Effector memory CD8-positive, alpha-beta T cell (primary cell): ENCODE measurements at places on chromosomes 4 and X.
A peak's percentile ranks its signal among the peaks of the same experiment; 100 is the strongest.

DNA sequence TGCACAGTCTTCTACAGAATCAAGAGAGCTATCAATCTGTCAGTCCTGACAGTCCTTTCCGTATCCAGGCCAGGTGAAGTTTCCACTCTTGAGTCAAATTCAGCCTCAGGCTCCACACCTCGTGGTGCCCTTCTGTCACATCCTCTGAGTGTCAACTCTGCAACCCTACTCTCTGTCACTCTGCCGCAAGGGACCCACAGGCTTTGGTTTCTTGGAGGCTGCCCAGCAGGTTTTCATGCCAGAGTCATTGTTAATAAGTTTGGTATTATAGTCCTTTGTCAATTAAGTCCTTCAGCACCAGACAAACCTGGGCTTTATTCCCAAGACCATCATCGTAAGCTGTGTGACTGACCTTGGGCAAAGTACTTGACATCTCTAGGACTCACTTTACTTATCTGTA is 83.4 kb upstream of the KLHL13 start:
- H3K27me3 ChIP-seq, result no peaks in the 10 kb centered on the region
- no peaks in the 10 kb centered on the region for H3K4me1 ChIP-seq
- H3K27ac ChIP-seq, result no peak overlapping the region
- DNase-seq, result no peak
- H3K36me3 ChIP-seq, result no peaks in the 10 kb centered on the region

DNA sequence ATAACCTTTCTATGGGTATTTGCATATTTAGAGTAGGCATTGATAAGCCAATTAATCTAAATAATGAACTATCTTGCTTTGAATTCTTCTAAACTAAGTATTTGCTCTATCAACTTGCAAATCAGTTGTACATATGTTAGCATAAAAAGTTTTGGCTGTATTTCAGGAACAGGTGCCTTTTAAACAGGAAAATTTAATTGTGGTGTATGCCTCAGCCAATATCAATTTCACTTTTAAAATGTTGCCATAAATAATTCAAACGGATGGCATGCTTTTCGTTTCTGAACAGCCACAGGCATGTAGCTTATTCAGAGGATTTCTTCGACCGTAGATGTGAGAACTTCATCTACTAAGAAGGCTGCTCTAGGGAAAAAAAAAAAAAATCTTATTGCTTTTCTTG is 99.9 kb downstream of the DCLK2 start:
- DNase-seq, result no peak
- peaks cover 51% of the 10 kb centered on the region for H3K27me3 ChIP-seq
- H3K4me1 ChIP-seq, result no peaks in the 10 kb centered on the region
- no peak overlapping the region for H3K4me3 ChIP-seq
- no peak overlapping the region for H3K27ac ChIP-seq
- H3K36me3 ChIP-seq, result no peaks in the 10 kb centered on the region

DNA sequence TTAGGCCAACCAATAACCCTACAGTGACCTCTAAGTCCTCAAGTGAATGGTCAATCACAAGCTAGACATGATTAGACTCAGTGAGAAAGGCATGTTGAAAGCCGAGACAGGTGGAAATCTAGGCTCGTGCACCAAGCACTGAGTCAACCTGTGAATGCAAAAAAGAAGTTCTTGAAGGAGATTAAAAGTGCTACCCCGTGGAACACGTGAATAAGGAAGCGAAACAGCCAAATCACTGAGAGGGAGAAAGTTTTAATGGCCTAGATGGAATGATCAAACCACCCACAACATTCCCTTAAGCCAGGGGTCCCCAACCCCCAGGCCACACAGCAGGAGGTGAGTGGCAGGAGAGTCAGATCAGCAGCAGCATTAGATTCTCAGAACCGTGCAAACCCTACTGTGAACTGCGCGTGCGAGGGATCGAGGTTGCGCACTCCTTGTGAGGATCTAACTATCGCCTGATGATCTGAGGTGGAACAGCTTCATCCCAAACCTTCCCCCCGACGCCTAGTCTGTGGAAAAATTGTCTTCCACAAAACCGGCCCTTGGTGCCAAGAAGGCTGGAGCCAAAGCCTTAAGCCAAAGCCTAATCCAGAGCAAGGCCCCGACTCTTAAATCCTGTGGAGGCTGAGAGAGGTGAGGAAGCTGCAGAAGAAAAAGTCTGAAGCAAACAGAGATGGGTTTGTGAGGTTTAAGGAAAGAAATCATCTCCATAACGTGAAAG is 19.5 kb upstream of the PDE6B start:
- no peak overlapping the region for H3K4me3 ChIP-seq
- H3K4me1 ChIP-seq, result peaks cover 5% of the 10 kb centered on the region
- H3K27me3 ChIP-seq, result peaks cover 45% of the 10 kb centered on the region
- H3K27ac ChIP-seq, result no peak overlapping the region
- no peaks in the 10 kb centered on the region for H3K36me3 ChIP-seq

- no peak for DNase-seq
- no peaks in the 10 kb centered on the region for H3K27me3 ChIP-seq
- no peaks in the 10 kb centered on the region for H3K36me3 ChIP-seq
- no peak overlapping the region for H3K27ac ChIP-seq
- H3K4me1 ChIP-seq, result no peaks in the 10 kb centered on the region
- no peak overlapping the region for H3K4me3 ChIP-seq
Measured at GRCh38 chr4:54526560-54526959, 131.2 kb upstream of the KIT start.

DNA sequence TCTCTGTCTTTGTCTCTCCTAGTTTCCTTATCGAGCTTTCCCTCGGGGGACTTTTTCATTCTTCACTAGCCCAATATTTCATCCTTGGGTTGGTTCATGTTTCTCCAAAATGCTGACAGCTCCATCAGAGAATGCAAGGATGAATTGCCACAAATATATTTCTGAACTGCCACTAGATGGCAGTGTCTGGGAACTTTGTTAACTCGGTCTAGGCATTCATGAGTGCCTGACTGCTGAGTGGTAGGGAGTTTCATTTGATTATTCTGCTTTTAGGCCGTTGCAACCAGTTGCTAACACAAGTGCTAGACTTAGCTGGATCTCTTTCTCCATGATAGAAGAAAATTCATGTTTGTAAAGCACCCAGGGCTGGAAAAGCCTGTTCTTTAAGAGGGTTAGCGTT is 73.5 kb upstream of the RAP2C start:
- no peaks in the 10 kb centered on the region for H3K27me3 ChIP-seq
- H3K4me1 ChIP-seq, result no peaks in the 10 kb centered on the region
- DNase-seq, result peak; percentile 1
- no peak overlapping the region for H3K27ac ChIP-seq
- no peaks in the 10 kb centered on the region for H3K36me3 ChIP-seq

- no peaks in the 10 kb centered on the region for H3K36me3 ChIP-seq
- DNase-seq, result no peak
- H3K4me3 ChIP-seq, result no peak overlapping the region
- no peaks in the 10 kb centered on the region for H3K4me1 ChIP-seq
- H3K27ac ChIP-seq, result no peak overlapping the region
Measured at GRCh38 chr4:176226736-176227135, 31.4 kb upstream of the SPATA4 start.

DNA sequence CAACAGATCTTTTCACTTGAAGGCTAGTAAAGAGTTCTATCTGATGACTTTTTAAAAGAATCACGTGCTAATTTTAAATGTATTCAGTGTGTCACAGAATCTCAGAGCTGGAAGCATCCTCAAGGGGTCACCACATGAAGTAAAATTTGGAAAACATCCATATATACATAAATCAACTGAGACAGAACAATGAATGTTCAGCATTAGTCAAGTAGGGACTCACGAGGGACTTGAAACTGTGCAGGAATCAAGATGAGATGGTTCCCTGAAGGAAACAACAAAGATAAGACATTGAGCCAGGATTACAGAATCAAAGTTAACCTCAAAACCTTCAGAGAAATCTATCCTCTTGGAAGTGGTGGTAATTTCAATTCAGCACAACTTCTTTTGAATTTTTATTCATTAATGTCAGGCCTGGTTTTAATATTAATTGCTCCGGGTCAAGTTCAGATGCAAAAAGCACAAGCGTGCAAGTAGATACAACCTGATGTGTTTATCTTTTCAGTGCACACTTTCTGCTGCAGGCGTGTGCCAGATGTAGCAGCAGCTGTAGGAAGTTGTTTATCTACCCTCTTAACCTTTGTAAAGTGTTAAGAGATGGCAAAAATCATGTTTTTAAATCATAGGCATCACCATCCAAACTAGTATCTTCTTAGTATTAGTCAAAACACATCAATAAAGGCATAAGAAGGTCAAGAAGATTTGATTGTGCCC is 87.7 kb upstream of the SRD5A3 start:
- DNase-seq, result no peak
- H3K36me3 ChIP-seq, result no peaks in the 10 kb centered on the region
- H3K4me3 ChIP-seq, result no peak overlapping the region
- H3K4me1 ChIP-seq, result no peaks in the 10 kb centered on the region
- peaks cover 17% of the 10 kb centered on the region for H3K27me3 ChIP-seq

DNA sequence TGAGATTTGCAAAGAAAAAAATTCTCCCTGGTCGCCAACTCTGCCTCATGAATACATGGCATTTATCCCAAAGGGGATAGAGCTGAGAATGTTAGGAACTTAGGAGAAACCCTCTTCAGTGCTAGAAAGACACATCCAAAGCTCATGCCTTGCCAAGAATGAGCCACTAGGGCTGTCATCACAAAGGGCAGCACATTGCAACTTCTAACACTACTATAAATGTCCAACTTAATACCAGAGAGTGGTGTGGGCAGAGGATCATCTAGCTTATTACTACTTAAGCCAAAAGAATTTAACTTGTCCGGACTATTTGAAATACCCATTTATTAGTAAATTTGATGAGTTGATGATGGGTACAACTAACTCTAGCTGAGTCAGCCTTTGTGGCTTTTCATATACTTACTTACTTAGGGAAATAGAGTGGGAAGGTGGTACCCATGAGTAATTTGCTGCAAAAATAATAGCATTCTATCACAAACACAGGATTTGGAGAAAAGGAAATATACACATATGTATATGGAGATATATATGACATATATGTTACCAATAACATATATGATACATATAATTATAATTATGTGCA is 66.3 kb upstream of the GAB1 start:
- H3K27me3 ChIP-seq, result peaks cover 16% of the 10 kb centered on the region
- H3K4me3 ChIP-seq, result no peak overlapping the region
- H3K4me1 ChIP-seq, result no peaks in the 10 kb centered on the region
- H3K36me3 ChIP-seq, result no peaks in the 10 kb centered on the region

- no peak overlapping the region for H3K4me3 ChIP-seq
- peaks cover 2% of the 10 kb centered on the region for H3K36me3 ChIP-seq
- no peak overlapping the region for H3K27ac ChIP-seq
- no peaks in the 10 kb centered on the region for H3K27me3 ChIP-seq
- DNase-seq, result no peak
- H3K4me1 ChIP-seq, result no peaks in the 10 kb centered on the region
Measured at GRCh38 chr4:139711461-139711860, 45.8 kb downstream of the MGST2 start.

GRCh38 chrX:12548341-12548740 is 242.9 kb upstream of the PRPS2 start:
- no peak overlapping the region for H3K27ac ChIP-seq
- H3K36me3 ChIP-seq, result no peaks in the 10 kb centered on the region
- H3K4me1 ChIP-seq, result no peaks in the 10 kb centered on the region
- H3K4me3 ChIP-seq, result no peak overlapping the region

GRCh38 chr4:26911254-26911653 is 50.6 kb downstream of the STIM2 start:
- H3K36me3 ChIP-seq, result peaks cover 4% of the 10 kb centered on the region
- DNase-seq, result no peak

DNA sequence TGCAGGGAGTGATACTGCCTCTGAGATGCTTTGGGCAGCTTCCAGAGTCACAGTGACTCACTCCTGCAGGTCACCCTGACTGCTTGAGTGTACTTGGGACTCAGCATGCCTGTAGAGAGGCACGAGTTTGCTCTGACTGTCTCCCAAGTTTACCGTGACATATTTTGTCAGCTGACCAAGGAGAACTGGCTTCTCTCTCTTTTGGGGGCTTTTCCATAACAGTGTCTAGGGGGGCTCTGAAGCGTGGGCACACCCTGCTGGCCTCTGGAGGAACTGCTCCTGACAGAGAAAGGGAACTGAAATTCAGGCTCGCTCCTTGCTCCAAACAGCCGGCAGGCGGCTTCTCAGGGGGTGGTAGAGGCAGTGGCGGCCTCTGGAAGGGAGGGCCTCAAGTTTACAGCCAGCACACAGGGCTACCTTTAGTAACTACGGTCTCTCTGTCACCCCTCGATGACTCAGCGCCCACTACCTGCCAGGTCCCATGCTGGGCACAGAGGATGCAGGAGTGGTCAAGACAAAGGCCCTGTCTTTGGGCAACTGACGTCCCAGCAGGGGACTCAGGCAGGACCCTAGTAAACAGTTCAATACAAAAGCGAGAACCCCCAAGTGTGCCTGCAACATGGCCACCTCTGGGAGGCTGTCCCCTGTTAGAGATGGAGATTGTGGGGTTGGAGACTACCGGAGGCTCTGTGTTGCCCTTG is 17.8 kb downstream of the ZNF185 start:
- H3K27me3 ChIP-seq, result no peaks in the 10 kb centered on the region
- DNase-seq, result no peak
- H3K4me3 ChIP-seq, result no peak overlapping the region
- no peaks in the 10 kb centered on the region for H3K4me1 ChIP-seq

DNA sequence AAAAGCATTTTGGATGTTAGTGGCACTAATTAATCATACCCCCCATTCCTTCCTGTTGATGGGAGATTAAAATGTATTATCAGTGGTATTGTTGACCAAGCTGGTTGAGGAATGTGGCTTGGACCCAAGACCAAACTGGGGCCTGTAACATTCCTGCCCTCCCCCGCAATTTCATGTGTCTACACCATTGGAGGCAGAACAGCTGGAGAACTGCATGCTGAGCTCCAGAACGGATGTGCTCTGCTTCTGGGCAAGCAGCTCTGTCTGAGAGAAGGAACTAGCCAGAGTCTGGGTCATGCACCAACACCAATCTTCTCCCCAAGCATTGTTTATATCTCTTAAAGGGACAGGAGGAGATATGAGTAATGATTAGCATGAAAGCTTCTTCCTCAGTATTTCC is 185.5 kb downstream of the CEP135 start:
- no peaks in the 10 kb centered on the region for H3K4me1 ChIP-seq
- DNase-seq, result no peak
- H3K27me3 ChIP-seq, result peaks cover 9% of the 10 kb centered on the region

DNA sequence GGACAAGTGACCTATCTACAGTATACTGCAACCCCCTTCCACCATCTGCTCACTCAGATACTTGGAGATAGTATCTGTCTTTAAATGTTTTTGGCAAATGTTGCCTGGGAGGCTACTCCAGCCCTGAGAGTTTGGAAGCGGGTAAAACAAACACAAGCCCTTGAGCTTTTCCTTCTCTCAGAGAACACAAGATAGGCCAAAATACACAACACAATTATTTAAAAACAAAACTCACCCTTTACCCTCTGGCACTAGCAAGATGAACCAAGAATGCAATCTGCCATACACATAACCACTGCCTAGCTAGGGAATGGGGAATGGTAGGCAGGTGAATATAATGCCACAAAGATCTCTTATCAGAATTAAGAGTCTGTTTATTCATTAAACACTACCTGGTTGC is 324.7 kb upstream of the FAM47C start:
- H3K27me3 ChIP-seq, result no peaks in the 10 kb centered on the region
- DNase-seq, result no peak
- no peaks in the 10 kb centered on the region for H3K4me1 ChIP-seq
- H3K4me3 ChIP-seq, result no peak overlapping the region
